CD4-positive, alpha-beta T cell treated with Interleukin-17A for 1 hour (primary cell): ENCODE measurements at places on chromosomes 3 and 15.

GRCh38 chr3:197023241-197023997 is 6.2 kb downstream of the MELTF start:
- DNase-seq = no peak

DNA sequence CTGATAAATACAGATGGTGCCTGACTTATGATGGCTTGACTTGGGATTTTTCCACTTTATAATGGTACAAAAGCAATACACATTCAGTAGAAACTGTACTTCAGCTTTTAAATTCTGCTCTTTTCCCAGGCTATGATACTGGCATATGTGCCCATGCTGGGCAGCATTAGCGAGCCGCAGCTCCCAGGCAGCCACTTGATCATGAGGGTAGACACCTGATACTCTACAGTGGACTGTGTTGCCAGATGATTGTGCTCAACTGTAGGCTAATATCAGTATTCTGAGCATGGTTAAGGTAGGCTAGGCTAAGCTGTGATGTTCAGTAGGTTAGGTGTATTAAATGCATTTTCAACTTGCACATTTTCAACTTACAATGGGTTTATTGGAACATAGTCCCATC is 17.7 kb upstream of the FEM1B start:
- DNase-seq = no peak

- DNase-seq = no peak
Observed at GRCh38 chr3:144102421-144102820, 130.8 kb downstream of the DIPK2A start.

DNA sequence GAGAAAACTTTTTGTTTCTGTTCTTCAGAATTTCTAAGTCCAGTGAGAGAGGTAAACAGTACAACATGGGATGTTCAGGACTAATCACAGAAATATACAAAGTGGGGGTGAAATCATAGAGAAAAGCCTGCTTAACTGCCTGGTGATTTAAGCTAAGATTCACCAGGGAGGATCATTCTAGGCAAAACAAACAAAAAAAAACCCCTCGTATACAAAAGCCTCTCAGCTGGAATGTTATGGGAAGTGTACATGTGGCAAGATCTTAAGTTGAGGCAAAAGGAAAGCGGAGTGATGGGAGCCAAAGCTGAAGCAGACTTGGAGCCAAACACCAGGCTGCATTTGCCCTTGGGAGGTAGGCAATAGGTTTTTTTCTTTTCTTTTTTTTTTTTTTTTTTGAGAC is 40.0 kb upstream of the TJP1 start:
- no peak for DNase-seq

DNA sequence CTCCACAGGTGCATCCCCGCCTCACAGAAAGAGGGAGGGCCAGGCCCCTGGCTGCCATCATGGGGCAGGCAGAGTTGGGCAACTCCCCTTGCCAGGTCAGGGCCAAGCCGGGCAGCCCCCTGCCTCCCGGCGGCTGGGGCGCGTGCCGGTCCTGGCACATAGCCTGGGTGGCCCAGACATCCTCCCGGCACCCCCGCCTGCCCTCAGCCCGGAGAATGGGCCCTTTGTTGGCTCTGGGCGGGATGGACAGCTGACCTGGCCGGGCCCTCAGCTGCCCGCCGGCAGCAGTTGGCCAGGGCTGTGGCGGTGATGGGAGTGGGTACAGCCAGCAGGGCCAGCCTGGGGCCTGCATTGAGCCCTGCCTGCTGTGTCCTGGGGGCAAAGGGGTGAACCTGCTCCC is 16.5 kb downstream of the PLXNA1 start:
- DNase-seq = no peak
